Cerebellar nuclear complex (tissue), 1 donor: ENCODE measurements at places on chromosomes 12 and 14.
A peak's percentile ranks its signal among the peaks of the same experiment; 100 is the strongest.

- no peak for DNase-seq
Measured at GRCh38 chr14:92217936-92218335, 96.2 kb downstream of the CPSF2 start.

DNA sequence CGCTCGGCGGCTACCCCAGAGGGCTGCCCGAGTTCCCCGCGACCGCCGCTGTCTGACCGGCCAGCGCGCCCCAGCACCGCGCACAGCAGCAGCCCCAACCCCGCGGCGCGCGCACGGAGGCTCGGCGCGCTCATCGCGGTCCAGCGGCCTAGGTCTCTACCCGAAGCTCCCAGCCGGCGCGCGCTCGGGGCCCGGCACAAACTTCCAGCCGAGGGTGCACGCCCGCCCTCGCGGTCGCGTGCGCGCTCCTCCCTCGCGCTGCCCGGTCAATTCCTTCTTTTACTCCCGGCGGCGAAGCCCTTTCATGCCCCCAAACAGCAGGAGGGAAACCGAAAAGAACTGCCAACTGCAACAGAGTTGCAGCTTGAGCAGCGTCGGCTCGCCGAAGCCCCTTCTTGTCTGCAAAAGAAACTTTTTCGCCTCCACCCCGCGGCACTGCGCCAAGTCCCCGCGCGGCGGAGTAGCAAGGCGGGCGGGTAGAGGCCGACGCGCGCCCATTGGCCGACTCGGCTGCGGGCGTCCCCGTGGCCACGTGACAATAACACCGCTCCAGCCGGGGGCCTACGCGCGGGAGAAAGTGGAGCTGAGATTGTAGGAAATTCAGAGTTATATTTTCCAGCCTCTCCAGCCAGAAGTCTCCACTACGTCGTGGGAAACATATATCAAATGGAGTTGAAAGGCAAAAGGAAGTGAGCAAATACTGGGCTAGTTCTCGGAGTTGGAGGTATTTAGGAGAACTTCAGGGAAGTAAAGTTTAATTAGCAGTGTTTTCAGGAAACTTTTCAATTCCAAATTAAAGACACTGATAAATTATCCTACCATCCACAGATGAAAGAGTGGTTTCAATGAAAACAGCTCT, at the start of gene LRIG3:
Gene LRIG3, minus strand, starts transcription at position 403 of the 859 bp plus-strand sequence. Its CDS starts 269 bp downstream, at position 134.
- DNase-seq, result no peak

DNA sequence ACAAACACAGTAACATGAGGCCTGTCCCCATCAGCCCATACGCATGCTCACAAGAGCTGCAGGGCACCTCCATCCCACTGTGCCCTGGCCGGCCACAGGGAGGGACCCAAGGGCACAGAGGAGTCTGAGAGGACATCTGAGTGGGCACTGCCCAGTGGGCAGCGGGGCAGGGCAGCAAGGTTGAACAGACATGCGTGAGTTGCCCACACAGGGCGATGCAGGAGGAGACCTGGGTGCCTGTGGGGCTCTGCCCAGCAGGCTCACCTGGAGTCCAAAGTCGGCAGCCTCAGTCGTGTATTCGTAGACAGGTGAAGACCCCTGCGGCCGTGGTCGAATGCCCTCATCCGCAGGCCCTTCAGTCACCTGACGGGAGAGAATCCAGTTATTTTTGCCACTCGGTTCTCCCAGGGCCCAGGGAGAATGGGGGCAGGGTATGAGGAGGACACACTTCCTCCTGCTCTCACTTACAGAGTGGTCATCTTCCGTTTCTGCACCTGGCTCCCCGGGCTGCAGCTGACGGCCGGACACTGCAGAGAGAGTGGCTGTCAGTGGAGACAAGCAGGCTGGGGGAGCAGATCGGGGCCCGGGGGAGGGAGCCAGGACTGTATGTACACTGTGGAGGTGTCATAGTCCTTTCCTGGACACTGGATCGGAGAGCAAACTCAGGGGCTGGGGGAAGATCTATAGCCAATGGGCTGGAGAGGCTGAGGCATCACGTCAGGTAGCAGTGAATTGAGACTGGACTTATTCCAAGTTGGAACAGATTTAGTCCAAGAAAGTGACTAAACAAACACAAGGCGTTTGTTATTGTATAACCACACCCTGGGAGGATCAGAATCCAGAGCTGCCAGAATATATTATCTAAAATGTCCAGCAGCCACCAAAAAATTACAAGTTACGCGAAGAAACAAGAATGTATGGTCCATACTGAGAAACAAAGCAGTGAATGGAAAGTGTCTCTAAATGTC, 20.7 kb downstream of the AHNAK2 start:
- no peak for DNase-seq

DNA sequence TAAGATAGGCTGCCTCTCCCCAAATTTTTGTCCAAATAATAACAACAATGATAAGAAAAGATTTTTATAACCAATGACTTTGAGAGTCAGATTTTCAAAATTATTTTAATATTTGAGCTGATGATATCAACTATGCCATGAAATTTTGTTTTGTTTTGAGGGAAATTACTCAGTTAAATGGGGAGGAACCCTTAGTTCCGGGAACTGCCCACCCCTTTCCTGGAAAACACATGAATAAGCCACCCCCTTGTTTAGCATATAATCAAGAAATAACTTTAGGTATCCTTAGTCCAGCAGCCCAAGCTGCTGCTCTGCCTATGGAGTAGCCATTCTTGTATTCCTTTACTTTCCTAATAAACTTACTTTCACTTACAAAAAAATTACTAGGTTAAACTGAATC, 61.4 kb downstream of the HMGA2 start:
- no peak for DNase-seq

DNA sequence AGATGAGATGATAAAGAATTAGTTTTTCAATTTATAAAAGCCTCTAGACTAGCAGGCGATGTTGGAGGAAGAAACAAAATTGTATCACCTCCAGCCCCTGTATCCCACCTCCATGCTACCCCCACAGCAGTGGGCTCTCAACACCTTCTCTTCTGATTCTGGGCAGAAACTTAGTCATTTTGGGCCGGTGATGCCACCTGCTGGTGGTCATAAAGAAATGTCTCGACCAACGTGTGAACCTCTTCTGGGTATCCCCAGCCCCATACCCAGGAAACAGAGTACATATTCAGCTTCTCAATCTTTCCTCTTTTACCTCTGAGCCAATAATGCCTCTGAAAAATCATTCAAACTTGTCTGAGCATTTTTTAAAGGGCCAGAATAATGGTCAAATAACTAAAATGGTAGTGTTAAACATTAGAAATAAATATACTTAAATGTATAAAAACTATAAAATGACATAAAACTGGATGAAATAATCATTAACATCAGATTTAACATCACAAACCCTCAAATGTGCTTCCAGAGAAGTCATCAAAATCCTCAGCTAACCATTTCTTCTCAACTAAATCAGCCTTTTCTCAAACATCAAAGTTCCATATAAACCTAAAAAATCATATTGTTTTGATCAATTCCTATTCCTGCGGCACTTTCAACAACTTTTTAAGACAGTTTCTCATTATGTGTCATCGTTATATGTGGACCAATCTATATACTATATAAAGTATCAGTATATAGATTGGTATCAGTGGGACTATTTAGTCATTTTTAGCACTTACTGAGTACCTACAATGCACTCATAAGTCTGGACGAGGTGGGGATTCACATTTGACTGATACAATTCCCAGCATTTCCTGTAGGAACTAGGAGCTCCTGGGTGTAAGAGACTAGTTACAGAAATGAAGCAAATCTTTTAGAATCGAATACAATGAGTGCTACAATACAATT, 69.4 kb downstream of the ATXN2 start:
- DNase-seq, result peak; percentile 6

DNA sequence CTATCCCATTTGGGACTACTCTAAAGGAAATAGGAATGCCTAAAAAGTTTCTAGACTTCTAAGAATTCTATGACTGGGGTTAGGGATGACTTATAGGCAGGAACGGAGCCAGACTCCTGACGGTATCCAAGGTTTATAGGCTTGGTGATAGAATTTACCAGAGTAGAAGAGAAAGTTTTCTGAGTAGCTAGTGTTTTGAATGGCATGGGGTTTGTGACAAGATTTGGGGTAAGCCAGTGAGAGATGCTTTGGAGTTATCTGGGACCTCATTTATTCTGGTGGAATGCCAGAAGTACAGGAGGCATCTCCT, 444.6 kb downstream of the RAD51B start:
- DNase-seq, result no peak

DNA sequence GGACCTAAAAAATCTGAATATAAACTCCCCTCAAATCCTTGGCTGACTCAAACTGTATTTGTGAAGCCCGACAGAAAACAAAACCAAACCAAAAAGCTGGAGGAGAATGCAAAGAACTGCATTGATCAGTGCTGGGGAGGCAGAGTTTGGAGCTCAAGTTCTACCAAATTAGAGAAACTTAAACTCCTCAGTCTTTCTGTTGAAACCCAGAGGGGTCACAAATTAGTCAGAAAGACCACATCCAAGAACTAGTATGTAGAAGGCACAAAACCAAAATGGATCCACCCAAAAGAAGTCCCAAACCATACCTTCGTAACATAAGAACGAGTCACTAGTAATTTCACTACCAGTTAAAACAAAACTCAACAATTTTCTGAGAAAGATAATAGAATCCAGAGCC, 15.3 kb upstream of the PRKAB1 start:
- no peak for DNase-seq

DNA sequence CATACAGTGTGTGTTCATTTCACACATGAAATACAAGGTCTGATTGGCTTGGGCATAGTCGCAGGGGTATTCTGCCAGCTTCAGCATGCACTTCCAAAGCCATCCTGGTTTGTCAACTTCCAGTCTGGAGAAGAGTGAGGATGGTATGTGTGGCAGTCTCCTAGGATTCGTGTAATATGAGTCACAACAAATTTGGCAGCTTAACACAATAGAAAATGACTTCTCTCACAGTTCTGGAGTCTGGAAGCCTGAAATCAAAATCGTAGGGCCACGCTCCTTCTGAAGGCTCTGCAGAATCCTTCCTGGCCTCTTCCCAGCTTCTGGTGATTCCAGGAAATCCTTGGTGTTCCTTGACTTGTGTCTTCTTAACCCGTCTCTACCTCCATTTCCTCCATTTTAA, 167.5 kb downstream of the PPM1H start:
- DNase-seq, result no peak

DNA sequence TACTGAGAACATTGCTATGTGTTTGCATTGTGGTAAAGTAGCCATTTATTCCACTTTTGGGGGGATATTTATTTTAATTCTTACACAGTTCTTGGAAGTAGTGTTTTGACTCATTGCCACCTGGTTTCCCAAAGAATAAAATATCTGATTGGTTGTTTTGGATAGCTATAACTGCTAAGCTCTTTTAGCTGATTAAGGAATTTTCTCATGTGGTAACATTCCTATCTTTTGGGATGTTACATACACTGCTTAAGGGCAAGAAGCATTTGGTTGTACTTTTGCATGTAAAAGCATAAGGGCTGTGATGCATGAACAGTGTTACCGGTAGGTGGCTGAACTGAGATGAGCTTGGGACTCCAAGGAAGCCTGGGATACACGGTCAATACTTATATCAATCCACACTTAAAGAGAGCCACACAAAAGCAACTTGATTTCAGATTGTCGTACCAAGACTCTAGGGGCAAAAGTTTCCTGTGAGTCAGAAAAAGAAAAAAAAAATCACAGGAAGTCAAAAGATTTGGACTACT, 71.4 kb upstream of the PRKD1 start:
- DNase-seq, result no peak

GRCh38 chr12:92879698-92880322, 49.3 kb downstream of the EEA1 start:
- no peak for DNase-seq

GRCh38 chr12:1507308-1507707, 87.1 kb downstream of the FBXL14 start:
- no peak for DNase-seq

DNA sequence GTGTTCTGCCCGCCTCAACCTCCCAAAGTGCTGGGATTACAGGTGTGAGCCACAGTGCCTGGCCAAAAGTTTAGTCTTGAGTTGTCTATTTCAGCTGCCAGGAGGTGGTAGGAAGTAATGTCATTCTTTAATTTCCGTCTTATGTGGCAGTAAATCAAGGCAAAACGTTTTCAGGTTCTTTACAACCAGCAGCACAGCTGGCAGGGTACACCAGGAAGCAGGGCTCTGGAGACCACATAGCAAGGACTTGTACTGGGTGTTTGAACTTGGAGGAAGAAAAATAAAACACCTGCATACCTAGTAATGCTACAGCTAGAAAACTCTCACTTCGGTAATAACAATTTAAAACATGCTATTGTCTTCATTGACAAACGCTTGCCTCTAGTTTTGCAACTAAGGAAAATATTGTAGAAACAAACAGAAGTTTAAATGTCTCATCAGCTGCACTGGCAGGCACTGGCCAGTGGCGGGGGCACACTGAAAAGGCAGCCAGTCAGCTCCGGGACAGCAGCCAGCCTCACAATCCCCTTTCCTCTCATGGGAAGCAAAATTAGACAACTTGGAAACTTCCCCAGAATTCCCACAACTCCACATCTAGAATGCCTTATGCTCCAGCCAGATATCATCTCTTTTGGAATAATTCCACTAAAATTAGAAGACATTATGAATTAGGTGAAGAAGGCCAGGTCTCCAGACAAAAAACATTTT, 72.2 kb downstream of the CLIP1 start:
- peak; percentile 2 for DNase-seq

DNA sequence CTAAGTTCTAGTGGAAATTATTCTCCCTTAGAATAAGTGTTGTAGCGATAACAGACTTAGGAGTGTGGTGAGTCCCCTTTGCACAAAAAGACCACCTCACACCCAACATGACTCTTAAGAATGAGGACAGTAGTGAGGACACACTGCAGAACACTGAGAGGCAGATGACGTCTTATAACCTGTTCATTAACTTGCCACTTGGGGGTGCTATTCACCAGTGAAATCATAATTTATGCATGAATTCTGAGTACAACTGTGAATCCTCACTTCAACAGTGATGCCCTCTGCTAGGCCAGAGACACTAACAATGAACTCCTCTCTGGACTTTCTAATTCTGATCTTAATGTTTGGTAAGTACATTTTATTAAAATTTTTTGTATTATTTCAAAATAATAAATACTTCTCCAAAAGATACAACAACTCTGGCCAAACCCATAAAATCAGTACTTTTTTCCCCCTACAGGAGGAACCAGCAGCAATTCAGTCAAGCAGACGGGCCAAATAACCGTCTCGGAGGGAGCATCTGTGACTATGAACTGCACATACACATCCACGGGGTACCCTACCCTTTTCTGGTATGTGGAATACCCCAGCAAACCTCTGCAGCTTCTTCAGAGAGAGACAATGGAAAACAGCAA, 274.7 kb downstream of the DAD1 start:
- DNase-seq, result no peak

GRCh38 chr12:21546716-21547115, 20.6 kb downstream of the SPX start:
- no peak for DNase-seq
